ENCODE measurements at places on chromosomes 4 and X.

DNA sequence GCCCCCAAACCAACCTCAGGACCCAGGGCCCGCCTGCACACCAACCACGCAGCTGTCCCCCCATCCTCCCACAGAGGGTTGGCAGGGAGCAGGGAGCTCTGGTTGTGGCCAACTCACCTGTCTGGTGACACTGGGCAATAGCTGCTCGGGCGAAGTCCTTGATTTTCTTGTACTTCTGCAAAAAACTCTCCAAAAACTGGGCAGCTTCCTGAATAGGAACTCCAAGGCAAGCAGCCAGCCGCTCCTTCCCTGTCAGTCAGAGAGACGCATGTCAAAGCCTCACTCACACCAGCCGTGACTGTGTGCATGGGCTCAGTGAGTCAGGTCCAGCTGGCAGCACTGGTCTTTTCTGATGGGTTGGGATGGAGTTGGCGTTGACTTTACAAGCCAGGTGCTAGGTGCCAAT is 26.4 kb downstream of the NAT8L start:
- H3K4me3 ChIP-seq, result no peak overlapping the region
- H3K27ac ChIP-seq, result no peak overlapping the region
- no peaks in the 10 kb centered on the region for H3K4me1 ChIP-seq
- no peaks in the 10 kb centered on the region for H3K27me3 ChIP-seq
- no peak for ATAC-seq

DNA sequence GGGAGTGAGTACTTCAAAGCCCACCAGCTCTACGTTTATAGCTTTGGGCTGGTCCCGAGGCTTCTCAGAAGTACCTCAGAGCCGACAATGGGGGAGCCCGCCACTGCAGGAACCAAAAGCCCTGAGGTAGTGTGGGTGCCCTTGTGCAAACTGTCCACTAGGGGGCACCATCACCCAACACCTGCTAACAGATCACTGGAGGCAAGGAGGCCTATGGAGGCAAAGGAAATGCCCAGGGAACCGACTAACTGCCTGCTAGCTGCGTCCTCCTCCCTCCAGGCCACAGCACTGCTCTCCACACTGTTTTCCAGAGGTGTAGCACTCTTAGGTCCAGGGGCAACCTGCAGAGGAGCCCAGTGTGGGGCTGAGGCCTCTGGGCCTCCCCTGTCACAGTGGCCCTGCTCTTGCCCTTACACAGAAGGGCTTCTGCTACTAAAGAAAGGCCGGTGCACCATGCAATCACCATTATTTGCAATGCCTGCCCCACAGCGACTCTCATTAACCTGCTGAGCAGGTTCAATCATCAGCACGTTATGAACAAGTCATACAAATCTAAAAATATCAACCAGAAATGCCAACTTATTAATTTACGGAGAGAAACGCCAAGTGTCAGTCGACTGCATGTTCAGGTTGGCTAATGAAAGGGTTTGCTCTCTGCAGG is 159.1 kb downstream of the NSUN7 start:
- no peaks in the 10 kb centered on the region for H3K36me3 ChIP-seq
- ATAC-seq, result peak; percentile 79
- no peak overlapping the region for H3K27ac ChIP-seq
- no peaks in the 10 kb centered on the region for H3K27me3 ChIP-seq

- no peak overlapping the region for H3K27ac ChIP-seq
- no peaks in the 10 kb centered on the region for H3K36me3 ChIP-seq
- no peaks in the 10 kb centered on the region for H3K27me3 ChIP-seq
- no peak for ATAC-seq
- no peak overlapping the region for H3K4me3 ChIP-seq
Observed at GRCh38 chr4:79872738-79873137, 200.3 kb downstream of the ANTXR2 start.

DNA sequence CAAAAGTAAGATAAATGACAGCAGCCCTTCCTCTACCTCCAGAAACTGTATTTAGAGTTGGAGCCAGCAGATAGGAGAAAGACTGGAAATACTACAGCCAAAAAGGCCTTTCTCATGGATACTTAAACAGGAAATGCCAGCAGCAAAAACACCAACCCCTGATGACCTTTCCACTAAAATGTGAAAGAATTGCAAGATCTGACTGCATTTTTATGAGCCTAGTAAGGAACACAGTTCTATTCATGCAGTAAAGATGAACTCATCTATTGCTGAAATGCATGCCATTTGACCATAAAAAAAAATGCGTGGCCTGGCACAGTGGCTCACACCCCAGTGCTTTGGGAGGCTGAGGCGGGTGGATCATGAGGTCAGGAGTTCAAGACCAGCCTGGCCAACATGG is 19.9 kb downstream of the ABCG2 start:
- H3K27me3 ChIP-seq, result no peaks in the 10 kb centered on the region
- H3K27ac ChIP-seq, result no peak overlapping the region
- H3K4me1 ChIP-seq, result no peaks in the 10 kb centered on the region
- no peaks in the 10 kb centered on the region for H3K36me3 ChIP-seq

DNA sequence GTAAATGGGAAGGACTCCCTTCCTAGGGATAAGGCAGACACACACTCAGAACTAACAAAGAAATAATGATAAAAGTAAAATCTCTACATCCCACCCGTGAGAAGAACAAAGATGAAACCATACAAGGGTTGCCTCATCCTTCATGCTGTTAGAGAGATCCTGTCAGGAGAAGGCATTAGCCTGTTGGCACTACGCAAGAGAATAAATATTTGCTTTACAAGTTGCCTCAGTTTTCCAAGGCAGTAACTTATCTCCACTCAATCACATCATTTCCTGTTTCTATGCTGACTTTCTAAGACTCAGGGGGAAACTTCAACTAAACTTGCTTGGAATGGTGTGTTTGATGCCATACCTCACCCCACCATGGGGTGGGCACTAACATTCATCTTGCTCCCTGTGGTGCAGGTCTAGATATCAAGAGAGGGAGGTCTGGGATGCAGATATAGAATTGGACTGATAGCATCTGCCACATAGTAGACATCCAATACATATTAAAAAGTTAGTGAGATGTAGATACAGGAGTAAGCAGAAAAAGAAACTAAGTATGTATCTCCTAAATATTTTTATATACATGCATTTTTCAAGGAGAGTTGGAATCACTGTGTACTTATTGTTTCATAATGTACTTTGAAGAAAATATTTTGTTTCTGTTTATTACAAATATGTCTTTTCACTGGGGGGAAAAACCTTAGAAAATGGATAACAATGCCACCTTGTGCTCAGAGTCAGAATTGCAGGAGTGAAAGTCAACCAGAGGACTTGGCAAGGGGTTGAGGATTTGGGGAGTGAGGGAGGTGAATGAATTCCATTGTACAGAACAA is 57.2 kb upstream of the BEX4 start:
- no peaks in the 10 kb centered on the region for H3K4me1 ChIP-seq
- H3K27me3 ChIP-seq, result no peaks in the 10 kb centered on the region
- no peak overlapping the region for H3K27ac ChIP-seq
- no peak for ATAC-seq

DNA sequence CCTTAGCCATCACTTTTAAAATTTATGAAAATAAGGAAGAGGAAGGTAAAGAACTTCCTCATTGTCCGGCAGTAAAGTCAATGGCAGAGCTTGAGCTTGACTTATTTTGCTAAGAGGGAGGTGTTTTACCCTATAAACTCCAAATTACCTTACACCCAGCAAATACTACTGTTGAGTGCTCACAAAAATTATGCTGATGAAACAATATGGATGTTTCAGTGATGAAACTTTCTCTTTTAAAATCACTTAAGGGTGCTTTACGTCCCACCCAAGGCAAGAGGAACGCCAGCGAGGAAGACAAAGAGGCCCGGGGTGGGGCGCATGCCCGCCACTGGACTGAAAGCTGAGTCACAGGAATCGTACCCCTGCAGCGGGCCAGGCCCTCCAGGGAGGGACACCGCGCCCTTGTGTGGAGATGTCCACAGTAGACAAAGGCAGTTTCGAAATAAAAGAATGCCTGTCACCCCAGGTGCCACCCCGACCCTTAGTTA is 560 bp upstream of the TMSB4X start:
- no peaks in the 10 kb centered on the region for H3K36me3 ChIP-seq
- ATAC-seq, result peak; percentile 74
- H3K27me3 ChIP-seq, result no peaks in the 10 kb centered on the region

Measured in gastroesophageal sphincter (tissue), 4 donors.